ENCODE measurements at places on chromosomes 2 and 18. TPM values are rescaled to one million over a fixed set of nuclear protein-coding genes. Genes with fewer than 3 reads are reported as not detected.

The DPP4 gene
- polyA plus RNA-seq: 2.5 TPM

The ABHD1 gene
- polyA plus RNA-seq: 1.5 TPM

The FOXI3 gene
- not detected for polyA plus RNA-seq

The PLGLB2 gene
- polyA plus RNA-seq: not detected

The MYO7B gene
- polyA plus RNA-seq: not detected

The LYG2 gene
- polyA plus RNA-seq: not detected

The AOX1 gene
- not detected for polyA plus RNA-seq

Data from immature natural killer cell (primary cell).